NCI-H2107 (cell line): ENCODE measurements at places on chromosomes 13 and 19.
A peak's percentile ranks its signal among the peaks of the same experiment; 100 is the strongest.

DNA sequence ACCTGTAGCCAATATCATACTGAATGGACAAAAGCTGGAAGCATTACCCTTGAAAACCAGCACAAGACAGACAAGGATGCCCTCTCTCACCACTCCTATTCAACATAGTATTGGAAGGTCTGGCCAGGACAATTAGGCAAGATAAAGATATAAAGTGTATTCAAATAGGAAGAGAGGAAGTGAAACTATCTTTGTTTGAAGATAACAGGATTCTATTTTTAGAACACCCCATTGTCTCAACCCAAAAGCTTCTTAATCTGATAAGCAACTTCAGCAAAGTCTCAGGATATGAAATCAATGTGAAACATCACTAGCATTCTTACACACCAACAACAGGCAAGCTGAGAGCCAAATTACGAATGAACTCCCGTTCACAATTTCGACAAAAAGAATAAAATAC is 17.8 kb upstream of the CCNA1 start:
- no peak for DNase-seq

DNA sequence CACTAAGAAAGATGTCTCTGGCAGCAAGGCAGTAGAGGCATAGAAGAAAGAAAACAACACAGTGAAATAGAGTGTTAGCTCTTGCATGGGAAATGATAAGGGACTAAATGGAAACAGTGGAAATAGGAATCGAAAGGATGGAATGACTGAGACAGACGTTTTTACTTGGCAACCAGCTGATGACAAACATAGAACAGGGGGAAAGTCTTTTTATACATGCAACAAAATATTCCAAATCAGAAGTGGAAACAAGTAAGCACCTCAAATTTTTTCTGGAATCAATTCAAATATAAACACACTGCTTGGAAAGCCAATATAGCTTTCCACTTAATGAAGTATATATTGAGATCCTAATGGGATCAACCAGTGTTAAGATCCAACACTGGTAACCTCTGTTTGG is 110.2 kb downstream of the MZT1 start:
- no peak for DNase-seq

GRCh38 chr19:38989066-38989605 is 13.6 kb upstream of the FBXO17 start:
- peak; percentile 12 for DNase-seq

DNA sequence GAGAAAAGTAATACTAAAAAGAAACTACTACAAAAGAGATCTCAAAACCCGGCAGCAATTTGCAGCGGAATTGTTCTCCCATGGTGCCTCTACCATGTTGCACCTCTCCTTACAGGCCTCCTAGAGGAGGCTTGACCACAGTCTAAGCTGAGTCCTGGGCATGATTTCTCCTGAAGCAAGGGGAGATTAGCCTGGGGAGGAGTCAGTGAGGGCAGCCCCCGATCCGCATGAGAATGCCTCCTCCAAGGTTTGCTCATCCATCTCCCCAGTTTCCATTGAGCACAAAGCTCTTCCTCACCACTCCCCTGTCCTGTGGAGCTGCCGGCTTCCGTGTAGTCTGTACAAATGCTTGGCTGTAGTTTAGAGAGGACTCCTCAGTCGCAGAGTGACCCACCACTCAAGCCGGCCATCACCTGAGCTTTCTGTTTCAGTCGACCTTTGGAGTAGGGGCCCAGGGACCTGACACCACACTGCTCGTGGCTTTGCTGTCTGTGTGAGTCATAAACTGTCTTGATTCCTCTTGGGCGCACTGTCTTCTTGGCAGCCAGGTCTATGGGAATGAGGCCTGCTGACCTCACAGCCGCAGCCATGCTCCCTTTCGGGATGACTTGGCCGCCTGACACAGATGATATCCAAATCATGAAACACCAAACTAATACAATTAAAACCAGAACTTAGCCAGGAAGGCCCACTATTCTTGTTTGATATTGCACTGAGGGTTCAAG is 72.3 kb downstream of the C1QTNF9 start:
- DNase-seq: no peak

- DNase-seq: no peak
Observed at GRCh38 chr13:29260684-29261083, 334.8 kb downstream of the SLC7A1 start.

DNA sequence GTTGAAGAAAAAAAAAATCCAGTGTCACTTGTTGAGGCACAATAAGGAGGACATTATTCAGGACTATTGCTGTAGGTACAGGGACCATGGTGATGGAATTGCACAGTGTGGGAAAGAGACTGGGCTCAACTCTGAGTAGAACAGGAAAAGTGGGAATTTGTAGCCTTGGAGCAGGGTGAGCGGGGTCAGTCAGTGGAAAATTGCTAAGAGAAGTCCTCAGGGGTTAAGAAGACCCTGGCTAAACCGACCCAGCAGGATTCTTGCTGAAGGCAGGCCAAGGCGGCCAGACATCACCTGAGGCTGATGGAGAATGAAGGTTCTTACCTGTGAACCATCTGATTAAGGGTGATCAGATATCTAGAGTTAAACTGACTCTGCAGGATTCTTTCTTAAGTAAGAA is 12.5 kb downstream of the LAIR2 start:
- DNase-seq: no peak

- DNase-seq: no peak
Observed at GRCh38 chr13:54029226-54029625, 1000.6 kb downstream of the OLFM4 start.

DNA sequence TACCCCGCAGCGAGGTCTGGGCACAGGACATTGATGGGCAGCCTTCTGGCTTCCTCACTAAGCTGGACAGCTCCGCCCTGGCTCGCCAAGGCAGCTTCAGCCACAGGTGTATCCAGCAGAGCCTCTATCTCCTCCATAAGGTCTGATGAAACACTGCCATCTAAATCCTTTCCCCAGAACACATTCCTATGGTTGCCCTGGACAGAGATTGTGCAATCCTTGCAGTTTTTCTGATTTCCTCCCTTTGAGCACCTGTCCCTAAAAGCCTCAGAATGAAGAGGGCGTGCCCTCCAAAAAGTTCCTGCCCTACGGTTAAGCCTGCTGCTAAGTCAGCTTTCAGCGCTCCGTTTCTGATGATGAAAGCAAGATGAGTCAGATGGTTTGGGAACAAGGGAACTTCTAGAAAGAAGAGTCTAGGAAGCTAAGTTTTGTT is 21.0 kb downstream of the CLEC4M start:
- no peak for DNase-seq

GRCh38 chr13:104975272-104975671 is 1560.2 kb downstream of the EFNB2 start:
- DNase-seq: no peak

DNA sequence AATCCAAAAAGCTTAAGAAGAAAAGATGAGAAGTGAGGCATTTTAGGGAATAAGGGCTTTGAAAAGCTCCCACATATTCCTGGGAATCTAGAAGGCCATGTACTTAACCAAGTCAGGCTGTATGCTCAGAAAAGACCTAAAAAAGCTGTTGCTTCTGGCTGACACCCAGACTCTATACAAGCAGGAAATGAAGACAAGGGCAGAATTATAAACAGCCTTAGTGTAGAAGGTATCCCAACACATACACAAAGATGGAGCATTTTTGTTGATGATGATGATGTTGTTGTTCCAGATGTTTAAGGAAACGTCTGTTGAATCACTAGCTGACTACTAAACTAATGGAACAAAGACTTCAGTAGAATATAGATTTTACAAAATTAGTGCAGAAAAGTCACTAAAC is 26.1 kb upstream of the N4BP2L1 start:
- DNase-seq: no peak

DNA sequence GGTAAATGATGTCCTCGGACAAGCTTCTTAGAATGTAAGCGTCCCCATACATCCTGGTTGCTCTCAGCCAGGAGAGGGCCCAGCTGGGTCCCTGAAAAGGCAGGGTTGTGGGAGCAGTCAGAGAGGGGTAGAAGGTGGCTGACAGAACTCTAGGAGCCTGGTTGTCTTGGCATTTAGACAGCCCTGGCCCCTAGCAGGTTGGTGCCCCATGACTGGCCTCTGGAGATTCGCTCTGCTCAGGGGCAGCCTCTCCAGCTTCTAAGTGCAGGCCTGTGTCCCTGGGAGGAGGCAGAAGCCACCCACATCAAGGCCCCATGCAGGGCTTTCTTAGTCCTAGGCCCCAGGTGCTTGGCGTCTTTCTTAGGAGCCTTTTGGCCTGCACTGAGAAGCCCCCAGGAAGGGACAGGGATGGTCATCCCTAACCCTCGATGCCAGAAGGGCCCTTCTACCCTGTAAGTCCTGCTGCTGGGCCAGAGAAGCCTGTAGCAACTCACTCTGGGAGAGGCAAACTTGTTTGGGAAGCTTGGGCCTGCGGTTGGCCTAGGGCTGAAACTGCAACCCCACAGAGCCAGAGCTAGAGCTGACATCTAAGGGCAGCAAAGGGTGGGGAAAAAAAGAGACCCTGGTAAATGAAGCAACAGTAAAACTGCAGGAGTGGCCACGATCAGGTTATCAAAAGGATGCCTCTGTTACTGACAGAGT is 2.8 kb upstream of the CDX2 start:
- no peak for DNase-seq

GRCh38 chr13:36282821-36283432 is 14.7 kb downstream of the CCDC169 start:
- no peak for DNase-seq

DNA sequence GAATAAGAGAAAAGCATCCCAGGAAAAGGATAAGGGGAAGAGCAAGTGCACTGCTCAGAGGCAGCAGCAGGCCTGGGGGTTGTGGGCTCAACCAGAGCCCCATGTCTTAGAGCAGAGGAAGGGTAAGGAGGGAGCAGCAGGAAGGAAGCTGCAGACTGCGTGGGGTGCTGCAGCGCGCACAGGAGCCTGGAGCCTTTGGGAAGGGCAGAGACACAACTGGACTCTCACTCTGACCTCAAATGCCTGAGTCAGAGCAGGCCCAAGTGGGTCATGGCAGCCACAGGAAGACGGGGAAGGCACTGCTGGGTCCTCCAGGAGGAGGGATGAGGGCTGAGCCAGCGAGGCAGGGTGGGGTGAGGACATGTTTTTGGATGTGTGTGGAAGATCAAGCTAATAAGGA is 31.6 kb downstream of the SIGLEC7 start:
- no peak for DNase-seq

DNA sequence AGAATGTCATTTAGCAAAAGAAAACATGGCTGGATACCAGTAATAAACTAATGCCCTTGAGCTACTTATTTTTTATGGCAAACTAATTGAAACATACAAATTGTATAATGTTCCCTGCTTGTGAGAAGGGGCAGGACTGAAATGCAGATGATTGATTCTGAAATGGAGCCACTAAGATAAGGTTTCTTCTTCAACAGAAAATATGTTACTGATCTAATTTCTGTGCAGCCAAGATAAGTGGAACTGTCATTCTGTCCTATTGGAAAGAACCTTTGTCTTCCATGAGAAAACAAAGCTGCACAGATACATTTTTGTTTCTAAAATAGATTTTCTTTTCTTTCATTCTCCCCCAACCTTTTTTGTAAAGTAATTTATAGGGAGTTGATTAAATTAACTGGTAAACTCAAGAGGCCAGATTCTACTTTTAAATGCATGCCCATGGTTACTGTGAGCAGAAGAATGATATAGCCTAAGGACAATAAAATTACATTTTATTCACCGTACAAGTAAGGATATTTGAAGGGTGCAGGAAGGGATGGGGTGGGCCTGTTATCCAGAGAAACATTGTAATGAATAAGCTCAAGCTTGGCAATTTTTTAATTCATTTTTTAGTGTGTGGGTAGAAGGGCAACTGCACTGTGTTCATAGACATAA is 39.9 kb downstream of the STARD13 start:
- DNase-seq: no peak
